ENCODE measurements at places on chromosomes 6 and 20. TPM values are rescaled to one million over a fixed set of nuclear protein-coding genes. Genes with fewer than 3 reads are reported as not detected.

SCUBE3 gene
- not detected for total RNA-seq

TNNC2 gene
- total RNA-seq = 0.37 TPM

SMIM28 gene
- total RNA-seq = not detected

MUC22 gene
- total RNA-seq = not detected

TXLNB gene
- total RNA-seq = 0.37 TPM

SNX5 gene
- 175 TPM for total RNA-seq

SFT2D1 gene
- 43.8 TPM for total RNA-seq

PTK6 gene
- total RNA-seq = 1.9 TPM

RNF146 gene
- total RNA-seq = 12.8 TPM

ADAM33 gene
- total RNA-seq = not detected

KHDRBS2 gene
- not detected for total RNA-seq

MAN1A1 gene
- total RNA-seq = 23.6 TPM

SIRPB2 gene
- total RNA-seq = not detected

WFDC12 gene
- not detected for total RNA-seq

WFDC10B gene
- not detected for total RNA-seq

EFCAB8 gene
- total RNA-seq = 0.45 TPM

TNFAIP3 gene
- total RNA-seq = 254 TPM

HAO1 gene
- total RNA-seq = not detected

LIN28B gene
- not detected for total RNA-seq

ACTL10 gene
- total RNA-seq = 2.6 TPM

PNPLA1 gene
- total RNA-seq = not detected

SH3BGRL2 gene
- 0.24 TPM for total RNA-seq

PHACTR1 gene
- total RNA-seq = 0.05 TPM

OR10C1 gene
- not detected for total RNA-seq

LINC00237 gene
- not detected for total RNA-seq

ULBP2 gene
- not detected for total RNA-seq

CDH26 gene
- total RNA-seq = 2.6 TPM

CAGE1 gene
- 0.16 TPM for total RNA-seq

SNAP25 gene
- 7.2 TPM for total RNA-seq

DNMT3B gene
- total RNA-seq = 0.99 TPM

CENPW gene
- total RNA-seq = 76.9 TPM

UNC93A gene
- total RNA-seq = not detected

BEND6 gene
- 0.15 TPM for total RNA-seq

PSORS1C1 gene
- total RNA-seq = not detected

CLIC1 gene
- total RNA-seq = 482 TPM

MYO6 gene
- 3.2 TPM for total RNA-seq

KDM1B gene
- 8.7 TPM for total RNA-seq

GNMT gene
- 0.30 TPM for total RNA-seq

PCSK2 gene
- not detected for total RNA-seq

SLPI gene
- not detected for total RNA-seq

Data from activated T-helper 17 cell treated with anti-CD3 and anti-CD28 coated beads, Interleukin-2, amount 50 U/mL, for 72 hours (primary cell).